ENCODE measurements at places on chromosomes 1 and 21.

DNA sequence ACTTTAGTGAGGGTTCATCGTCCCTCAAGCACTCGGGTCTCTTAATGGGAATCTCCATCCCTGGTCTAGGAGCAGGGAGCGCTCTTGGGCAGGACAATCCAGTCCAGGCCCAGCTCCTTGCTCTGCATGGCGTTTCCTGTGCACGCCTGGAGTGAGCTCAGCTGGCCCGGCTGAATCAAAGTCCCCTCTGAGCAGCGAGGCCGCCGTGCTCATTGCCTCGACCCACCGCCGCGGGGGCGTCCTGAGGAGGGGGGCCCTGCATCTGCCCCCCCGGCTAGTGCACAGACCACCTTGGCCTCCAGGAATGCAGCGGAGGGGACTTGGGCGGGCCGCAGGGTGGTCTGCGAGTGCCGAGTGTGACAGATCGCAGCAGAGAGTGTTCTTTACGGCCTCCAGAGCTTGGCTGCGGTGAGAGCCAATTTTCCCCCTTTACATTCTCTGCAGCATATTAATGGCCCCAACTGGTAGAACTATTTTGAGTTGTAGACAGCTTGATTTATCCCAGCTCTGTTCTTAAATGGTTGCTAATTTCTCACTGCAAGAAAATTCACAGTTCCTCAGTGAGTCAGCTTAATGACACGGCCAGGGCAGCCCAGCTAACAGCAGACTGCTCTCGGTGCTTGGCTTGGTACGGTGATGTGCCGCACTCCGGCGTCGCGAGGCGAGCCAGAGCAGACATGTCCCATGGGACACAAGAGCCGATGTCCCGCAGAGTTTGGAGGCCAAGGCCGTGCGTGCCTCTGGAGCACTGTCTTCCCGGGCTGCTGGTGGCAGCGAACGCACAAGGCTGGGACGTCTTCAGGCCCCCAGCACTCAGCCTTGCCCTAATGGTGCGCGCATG is 39.8 kb downstream of the SNAP47 start:
- DNase-seq, result no peak

DNA sequence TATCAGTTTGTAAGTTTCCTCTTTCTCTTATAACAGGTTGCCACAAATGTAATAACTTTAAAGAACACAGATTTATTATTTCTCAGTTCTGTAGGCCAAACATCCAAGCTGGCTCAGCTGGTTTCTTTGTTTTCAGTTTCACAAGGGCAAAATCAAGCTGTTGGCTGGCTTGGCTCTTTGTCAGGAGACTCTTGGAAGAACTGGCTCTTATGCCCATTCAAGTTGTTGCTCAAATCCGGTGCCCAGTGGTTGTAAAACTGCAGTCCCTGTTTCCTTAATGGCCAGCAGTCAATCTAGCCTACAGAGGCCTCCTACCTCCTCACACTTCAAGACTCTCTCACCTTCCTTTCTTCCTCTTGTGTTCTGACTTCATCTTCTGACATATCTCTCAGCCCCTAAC is 1171.0 kb downstream of the MRPL39 start:
- DNase-seq, result no peak

- DNase-seq, result no peak
Measured at GRCh38 chr1:207779008-207779407, 27.2 kb downstream of the CD46 start.

GRCh38 chr21:26810676-26811415 is 34.4 kb downstream of the ADAMTS1 start:
- no peak for DNase-seq

DNA sequence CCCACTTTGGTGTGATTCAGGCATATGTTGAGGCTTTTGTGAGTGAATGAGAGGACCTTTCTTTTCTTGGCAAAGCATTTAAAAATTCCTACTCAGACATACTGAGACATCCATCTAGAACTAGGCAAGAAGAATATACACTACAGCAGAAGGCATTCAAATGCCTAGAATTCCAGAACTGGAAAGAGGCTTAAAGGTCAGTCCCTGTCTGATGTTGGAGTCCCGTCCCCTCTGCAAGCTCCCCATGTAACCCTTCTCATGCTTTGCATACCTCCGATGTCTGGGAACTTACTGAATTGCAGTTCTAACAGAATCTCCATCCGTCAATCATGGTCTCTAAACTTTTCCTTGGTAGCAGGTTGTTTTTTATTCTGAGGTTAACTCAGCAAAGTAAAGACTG is 152.9 kb downstream of the ATP6V1G3 start:
- DNase-seq, result no peak
